ENCODE measurements at places on chromosomes 6 and 20. TPM values are rescaled to one million over a fixed set of nuclear protein-coding genes. Genes with fewer than 3 reads are reported as not detected.

- no peak for DNase-seq
These were observed 5.9 kb upstream of the TCEA2 start for GRCh38 chr20:64056889-64057627.

Gene GJA1
- total RNA-seq, result 90.5 TPM

- DNase-seq, result no peak
These were observed 182.9 kb upstream of the ECI2 start for GRCh38 chr6:4318321-4318720.

DNA sequence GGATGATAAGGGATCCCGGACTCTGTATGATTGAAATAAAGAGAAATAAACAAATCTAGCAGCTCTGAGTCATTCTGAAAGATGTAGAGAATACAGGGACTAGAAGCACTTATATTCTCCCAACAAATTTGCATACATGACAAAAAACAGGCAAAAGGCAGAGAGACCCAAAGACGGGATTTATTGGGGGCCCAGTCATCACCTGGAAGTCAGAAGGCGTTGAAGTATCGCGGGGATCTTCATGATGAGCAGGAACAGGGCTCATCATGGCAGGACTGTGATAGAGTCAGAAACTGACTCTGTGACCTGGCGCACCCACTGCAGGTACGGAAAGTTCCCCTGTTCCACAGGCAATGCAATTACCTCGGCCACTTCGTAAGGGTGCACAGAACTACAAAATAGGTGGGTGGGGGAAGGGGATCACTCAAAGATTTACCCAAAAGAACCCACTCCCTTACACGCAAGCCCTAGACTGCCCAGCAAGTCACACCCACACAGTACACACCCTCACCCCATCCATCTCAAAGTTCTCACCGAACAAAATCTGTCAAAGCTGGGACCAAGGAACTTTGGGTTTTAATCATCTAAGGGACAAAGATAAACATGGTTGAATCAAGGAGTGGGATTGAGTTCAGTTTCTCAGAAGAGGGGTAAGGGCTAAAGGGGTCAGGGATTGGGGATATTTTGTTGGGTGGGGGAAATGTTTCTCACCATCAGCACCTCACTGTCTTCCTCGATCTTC is 1.4 kb downstream of the CUTA start:
- no peak for DNase-seq

- DNase-seq, result no peak
These were observed 68.2 kb downstream of the TBC1D7 start for GRCh38 chr6:13260101-13260598.

GRCh38 chr6:40410821-40411220 is 176.3 kb downstream of the LRFN2 start:
- no peak for DNase-seq

- no peak for DNase-seq
These were observed 234.2 kb upstream of the CITED2 start for GRCh38 chr6:139608466-139609261.

DNA sequence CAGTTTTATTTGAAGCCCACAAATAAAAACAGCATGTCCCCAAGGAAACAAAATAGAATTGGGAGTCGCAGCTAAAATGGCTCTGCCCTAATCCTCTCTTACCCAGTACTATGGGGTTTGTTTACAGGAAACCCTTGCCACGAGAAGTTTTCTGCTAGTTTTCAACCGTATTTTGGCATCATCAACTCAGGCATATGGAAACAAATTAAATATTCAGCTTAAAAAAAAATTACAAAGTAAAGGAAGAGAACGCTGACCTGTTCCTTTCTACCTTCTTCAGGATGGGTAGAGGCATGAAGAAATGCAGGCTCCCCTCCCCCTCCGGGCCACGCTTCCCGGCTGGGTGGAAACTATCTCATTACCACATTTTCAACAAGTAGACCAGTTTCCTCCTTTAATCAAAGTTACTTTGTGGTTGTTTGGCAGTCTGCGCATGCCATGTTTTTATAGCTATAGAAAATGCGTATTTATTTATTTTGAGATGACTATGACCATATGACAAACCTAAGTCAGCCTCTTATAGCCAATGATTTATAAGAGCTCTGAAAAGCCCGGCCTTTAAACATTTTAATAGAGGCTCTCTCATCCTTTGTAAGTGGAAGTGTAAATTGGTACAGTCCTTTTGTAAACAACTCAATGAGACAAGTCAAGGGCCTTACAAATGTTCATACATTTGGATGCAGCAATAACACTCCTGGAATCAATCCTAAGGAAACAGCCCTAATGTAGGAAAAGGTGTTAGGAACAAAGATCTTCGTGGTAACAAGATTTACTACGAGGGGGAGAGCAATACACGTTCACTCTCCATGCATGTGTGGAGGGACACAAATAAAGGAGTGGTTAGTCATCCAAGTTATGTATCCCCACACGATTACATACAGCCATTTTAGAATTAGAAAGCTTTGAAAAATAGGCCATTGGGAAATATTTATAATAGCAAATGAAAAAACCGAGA is 16.1 kb upstream of the ZNF217 start:
- DNase-seq, result peak; percentile 15

DNA sequence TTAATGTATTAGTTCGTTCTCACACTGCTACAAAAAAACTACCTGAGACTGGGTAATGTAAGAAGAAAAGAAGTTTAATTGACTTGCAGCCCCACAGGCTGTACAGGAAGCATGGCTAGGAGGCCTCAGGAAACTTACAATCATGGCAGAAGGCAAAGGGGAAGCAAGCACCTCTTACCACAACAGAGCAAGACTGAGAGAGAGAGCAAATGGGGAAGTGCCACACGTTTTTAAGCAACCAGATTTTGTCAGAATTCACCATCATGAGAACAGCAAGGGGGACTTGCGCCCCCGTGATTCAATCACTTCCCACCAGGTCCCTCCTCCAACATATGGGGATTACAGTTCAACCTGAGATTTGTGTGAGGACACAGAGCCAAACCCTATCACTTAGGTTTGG is 70.8 kb upstream of the SRSF6 start:
- no peak for DNase-seq

DNA sequence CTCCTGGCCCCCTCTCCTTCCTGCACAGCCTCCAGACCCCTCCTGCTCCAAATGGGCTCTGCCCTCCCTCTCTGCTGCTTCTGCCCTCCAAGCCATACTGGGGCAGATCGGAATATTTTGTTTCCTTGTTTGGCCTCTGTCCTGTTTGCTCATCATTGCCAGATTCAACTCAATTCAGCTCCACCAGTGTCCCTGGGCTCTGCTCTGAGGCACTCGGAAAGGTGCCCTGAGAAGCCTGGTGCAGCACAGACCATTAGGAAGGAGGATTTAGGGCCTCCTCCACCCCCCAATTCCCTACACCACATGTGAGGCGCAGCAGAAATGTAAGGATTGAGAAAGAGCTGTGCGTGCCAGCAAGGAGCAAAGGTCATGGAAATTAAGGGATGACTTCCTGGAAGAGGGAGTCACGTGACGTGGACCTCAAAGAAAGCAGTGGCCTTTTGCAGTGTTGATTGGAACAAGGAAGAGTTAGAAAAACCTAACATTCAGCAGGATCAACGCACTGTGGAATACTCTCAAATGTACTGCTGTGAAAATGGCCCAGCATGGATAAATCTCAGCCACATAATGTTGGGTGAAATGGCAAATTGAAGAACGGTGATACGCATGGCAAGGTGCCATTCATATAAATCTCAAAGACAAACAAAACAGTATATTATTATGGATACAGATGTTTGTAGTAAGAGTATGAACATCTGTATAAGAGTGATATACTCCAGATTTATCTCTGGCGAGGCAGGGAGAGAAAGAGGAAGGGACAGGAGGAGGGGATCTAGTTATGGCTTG is 229.5 kb upstream of the RNF24 start:
- no peak for DNase-seq

GRCh38 chr20:46627234-46627633 is 24.0 kb downstream of the SLC13A3 start:
- no peak for DNase-seq

Gene TGM2
- total RNA-seq, result 2.8 TPM

- no peak for DNase-seq
These were observed 135.0 kb upstream of the CCDC28A start for GRCh38 chr6:138638604-138639003.

DNA sequence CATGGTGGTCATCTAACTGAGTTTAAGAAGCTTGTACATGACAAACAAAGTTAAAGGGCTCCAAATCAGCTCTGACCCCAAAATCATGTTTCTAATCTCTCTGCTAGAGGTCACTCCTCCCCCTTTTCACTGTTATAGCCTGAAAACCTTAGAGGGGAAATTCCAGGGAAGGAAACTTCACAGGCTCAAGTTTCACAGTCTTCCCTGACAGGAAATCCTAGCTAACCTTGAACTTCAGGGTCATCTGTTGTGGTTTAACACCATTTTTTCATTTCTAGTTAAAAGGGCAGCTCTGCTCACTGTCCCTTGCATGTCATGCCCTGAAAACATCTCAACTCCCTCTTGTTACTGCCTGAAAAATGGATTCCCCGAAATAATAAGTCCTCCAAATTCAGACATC is 104.4 kb upstream of the BMP2 start:
- no peak for DNase-seq

DNA sequence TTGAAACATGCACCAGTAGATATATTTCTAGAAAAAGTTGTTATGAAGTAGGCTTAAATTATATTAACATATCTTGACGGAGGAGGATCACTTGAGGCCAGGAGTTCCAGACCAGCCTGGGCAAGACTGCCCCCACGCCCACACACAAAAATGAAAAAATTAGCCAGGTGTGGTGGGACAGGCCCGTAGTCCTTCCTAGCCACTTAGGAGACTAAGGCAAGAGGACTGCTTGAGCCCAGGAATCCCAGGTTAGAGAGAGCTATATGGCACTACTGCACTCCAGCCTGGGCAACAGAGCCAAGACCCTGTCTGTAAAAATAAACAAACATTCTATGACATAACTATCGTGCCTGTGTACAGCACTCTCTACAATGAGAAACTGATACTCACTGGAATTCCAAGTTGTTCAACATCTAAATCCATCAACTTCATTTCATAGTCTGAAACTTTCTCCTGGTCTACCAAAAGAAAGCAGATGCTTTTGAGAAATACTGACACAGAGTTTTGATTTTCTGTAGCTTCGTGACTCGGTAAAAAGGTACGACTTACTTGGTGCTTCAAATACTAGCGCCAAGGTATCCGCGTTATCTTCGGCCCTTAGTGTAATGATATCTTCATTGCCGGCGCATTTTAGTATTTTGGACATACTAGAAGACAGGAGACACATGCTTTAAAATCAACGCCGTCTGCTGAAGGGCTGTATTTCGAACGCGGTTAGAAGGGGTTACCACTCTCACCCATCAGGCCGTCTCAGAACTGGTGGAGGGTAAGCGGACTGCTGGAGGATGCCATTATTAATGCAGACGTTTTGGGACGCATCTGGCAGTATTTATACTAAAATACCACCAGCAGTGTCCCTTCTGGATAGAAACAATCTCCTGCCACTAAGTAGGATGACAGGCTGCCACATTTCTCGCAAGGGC is 1.3 kb downstream of the PCNA start:
- DNase-seq, result no peak

DNA sequence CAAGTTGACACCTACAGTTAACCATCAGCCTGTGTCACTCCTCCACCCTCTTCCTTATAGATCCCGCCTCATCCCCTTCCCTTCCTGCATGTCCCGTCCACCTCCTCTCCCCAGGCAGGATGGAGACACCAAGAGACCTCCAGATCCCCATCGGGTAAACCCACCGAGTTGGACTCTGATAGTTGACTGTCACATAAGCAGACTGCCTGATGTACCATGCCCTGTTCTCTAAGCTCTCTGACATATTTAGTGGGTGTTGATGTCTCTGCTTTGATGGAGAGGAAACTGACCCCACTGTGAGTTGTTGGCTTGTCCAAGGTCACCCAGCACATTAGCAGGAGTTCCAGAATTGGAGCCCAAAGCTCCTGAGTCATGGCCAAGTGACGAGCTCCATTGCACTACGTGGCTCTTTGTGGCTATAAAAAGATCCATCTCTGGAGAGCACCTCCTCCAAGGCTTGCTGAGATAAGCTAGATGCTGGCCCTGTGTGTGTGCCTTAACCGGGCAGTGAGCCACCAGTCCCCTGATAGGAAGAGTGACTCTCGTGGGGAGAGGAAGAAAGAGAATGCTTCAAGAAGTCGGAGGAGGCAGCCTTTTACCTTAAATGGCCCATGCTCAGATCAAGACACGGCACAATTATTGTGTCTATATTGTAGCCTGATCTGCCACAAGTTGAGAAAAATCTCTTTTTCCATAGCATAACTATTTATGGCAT is 236.0 kb upstream of the ECI2 start:
- no peak for DNase-seq

All from esophagus squamous epithelium (tissue), 5 donors.